ENCODE measurements at places on chromosomes 1 and 21. TPM values are rescaled to one million over a fixed set of nuclear protein-coding genes. Genes with fewer than 3 reads are reported as not detected.

Gene PODN
- polyA plus RNA-seq, result 203 TPM

Gene WNT9A
- 1.1 TPM for polyA plus RNA-seq

DNA sequence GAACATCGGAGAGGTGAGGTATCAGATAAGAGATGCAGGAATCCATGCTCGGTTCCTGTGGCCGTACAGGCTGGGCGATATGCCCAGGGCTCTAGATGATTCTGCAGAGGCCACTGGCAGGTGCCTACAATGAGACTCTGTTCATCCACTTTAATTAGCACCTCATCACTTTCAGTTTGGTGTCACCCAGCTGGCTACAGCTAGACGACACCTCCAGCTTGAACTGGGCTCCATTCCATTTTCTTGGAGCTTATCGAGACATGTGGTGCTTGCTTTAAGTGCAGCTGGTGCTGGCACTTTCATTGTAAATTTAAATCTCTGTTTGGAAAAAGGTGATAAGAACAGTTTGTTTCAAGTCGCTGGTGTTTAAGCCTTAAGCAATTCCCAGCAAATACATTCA is 322.5 kb upstream of the ADGRL2 start:
- no peak for DNase-seq
- H3K4me3 ChIP-seq, result peak overlapping the region; percentile 5
- peaks cover 3% of the 10 kb centered on the region for H3K4me1 ChIP-seq

- H3K4me3 ChIP-seq, result no peak overlapping the region
- no peaks in the 10 kb centered on the region for H3K27me3 ChIP-seq
- peaks cover 8% of the 10 kb centered on the region for H3K4me1 ChIP-seq
Observed at GRCh38 chr1:154866257-154867063, 3.6 kb downstream of the KCNN3 start.

DNA sequence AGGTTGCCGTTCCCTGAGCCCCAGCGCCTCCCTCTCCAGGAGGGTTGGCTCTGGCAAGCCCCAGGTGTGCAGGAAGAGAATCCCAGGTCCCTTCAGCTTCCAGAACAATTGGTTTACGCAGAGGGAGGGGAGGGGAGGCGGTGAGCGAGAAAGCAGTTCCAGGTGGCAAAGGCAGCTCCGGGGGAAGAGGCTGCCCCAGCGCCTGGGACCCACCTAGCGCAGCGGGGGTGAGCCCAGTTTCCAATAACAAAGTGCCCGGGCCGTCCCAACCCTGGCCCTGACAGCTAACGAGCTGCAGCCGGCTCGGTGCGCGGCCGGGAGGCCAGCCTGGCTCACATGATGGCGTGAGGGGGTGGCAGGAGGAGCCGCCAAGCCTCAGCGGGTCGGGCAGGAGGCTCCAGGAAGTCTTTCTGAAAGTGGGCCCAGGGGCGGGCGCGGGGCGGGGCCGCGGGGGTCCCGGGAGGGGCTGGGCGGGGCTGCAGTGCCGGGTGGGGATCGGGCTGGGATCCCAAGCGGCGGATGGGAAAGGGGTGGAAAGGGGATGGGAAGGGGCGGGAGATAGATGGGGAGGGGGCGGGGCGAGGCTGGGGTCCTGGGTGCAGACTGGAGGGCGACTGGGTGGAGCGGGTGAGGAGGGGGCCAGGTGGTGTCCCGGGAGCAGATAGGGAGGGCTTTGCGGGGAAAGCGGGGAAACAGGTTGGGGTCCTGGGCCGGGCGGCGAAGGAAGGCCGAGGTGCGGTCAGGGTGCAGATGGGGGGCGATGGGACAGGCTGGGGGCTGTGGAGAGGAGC is 22.8 kb downstream of the DHRS3 start:
- no peaks in the 10 kb centered on the region for H3K27me3 ChIP-seq
- H3K4me1 ChIP-seq, result peaks cover 37% of the 10 kb centered on the region
- H3K36me3 ChIP-seq, result no peaks in the 10 kb centered on the region
- DNase-seq, result peak; percentile 87
- H3K4me3 ChIP-seq, result peak overlapping the region; percentile 21

DNA sequence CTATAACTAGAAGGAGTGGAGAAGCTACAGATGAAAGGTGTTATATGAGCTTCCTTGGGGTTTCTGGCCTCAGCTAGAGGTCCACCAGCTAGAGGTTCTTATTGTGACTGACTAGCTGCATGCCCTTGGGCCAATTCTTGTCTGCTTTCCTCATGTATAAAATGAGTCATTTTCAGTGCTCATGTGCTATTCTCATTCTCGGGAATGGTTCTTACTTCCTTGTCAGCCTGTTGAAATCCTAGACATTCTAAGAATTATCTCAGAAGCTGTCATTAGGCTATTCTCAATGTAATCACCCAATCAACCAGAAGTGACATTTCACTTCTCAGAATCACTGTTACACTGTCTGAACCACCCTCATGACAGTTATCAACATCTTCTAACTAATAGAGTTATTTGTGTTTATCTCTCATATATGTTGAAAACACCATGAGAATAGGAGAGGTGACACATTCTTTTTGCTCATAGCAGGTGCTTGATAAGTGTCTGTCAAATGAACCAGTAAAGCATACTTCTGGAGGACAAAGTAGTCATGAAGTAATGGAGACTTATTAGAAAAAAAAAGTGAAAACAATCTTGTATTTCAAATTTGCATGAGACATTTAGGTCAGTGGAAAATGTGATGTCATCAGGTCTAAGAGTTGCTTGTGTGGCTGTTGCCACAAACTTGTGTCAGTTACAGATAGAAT is 122.8 kb upstream of the IVNS1ABP start:
- no peak overlapping the region for H3K27ac ChIP-seq
- no peaks in the 10 kb centered on the region for H3K27me3 ChIP-seq
- no peak for DNase-seq
- H3K36me3 ChIP-seq, result no peaks in the 10 kb centered on the region
- no peak overlapping the region for H3K4me3 ChIP-seq

Measured in ovary (tissue), 10 donors.